ENCODE measurements at places on chromosomes 7 and 10.

DNA sequence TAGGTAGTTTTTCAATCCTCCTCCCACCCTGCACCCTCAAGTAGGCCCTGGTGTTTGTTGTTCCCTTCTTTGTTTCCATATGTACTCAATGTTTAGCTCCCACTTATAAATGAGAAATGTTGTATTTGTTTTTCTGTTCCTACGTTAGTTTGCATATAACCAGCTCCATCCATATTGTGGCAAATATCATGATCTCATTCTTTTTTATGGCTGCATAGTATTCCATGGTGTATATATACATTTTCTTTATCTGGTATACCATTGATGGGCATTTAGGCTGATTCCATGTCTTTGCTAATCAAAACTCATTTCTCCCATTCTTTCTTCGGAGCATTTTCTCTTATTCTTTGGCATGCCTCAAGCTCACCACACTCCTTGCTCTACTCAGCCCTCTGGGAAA is 789.6 kb upstream of the KCND2 start:
- no peak for DNase-seq

DNA sequence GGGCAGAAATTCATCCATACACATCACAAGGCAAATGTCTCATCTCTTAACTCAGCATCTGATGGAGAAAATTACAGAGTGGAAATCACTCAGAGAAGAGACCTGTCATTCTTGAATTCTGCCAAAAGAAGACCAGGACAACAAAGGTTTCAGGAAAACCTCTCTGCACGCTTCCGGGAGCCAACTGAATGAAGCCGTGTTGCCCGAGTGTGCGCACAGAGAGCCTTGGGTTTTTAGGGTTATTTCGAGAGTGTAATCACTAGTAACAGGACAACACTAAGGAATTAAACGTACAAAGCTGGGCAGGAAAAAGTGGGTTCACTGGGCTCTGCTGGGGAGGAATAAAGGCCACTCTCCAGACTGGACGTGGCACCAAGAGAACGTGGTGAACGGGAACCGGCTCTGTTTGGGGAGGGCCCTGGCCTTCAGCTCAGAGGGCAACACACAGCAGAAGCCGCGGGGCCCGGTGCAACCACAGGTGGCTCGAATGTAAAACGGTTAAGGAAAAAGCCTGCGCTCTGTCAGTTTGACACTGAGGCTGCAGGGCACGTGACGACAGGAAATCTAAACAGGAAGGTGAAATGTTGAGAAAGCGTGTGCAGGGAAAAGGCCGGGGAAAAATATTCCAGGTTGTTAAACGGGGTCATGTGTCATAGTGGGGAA is 331.5 kb downstream of the DNAJB6 start:
- DNase-seq = no peak

- no peak for DNase-seq
Measured at GRCh38 chr10:103280031-103280430, 3.1 kb downstream of the INA start.

DNA sequence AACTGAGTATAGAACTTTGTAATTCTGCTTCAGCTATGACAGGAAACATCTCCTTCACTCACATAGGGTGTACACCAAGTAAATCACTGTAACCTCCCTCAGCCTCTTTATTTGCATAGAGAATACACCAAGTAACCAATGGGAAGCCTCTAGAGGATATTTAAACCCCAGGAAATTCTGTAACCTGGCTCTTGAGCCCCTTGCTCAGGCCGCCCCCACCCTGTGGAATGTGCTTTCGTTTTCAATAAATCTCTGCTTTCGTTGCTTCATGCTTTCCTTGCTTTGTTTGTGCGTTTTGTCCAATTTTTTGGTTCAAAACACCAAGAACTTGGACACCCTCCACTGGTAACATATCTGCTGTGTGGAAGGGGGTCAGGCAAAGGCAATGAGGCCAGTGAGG is 60.2 kb downstream of the CLRN3 start:
- no peak for DNase-seq

GRCh38 chr10:100022403-100022802 is 12.7 kb upstream of the DNMBP start:
- no peak for DNase-seq

DNA sequence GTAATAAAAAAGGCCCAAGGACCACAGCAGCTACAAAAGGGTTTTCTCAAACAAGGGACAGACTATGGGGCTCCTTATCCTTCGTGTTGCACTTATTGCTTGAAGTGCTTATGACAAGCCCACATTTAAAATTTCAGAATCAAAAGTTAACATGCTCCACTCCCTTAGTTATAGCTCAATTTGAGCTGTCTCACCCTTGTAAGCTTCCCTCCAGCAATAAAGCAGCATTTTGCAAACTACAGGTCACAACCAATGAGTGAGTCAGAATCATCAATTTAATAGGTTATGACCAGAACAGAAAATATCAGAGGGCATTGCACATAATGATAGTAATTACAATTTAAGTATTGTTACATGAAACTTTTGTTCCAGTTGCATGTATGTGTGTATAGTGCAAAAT is 53.0 kb downstream of the IMMP2L start:
- no peak for DNase-seq

All from hippocampal formation (tissue), 2 donors.